ENCODE measurements at places on chromosomes 3 and 15. TPM values are rescaled to one million over a fixed set of nuclear protein-coding genes. Genes with fewer than 3 reads are reported as not detected.

GRCh38 chr3:16145176-16145575, 29.3 kb upstream of the GALNT15 start:
- DNase-seq: no peak

DNA sequence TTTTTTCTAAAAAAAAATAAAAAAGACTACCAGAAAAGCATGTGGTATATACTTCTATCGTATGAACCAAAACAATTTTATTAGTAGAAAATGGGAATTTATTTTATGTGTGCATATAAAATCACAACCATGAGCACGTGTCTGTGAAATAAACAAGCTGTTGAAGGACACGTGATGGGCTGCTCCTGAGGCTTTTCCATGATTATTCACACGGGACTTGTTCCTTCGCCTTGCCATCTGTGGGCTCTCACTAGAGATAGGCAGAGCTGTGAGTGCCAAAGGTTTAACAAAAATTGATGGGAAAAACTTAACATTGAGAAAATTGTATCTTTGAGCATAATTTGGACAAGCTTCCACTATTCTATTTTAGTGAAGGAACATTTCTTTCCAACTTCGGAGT, 12.4 kb upstream of the ETV5 start:
- DNase-seq: no peak

DNA sequence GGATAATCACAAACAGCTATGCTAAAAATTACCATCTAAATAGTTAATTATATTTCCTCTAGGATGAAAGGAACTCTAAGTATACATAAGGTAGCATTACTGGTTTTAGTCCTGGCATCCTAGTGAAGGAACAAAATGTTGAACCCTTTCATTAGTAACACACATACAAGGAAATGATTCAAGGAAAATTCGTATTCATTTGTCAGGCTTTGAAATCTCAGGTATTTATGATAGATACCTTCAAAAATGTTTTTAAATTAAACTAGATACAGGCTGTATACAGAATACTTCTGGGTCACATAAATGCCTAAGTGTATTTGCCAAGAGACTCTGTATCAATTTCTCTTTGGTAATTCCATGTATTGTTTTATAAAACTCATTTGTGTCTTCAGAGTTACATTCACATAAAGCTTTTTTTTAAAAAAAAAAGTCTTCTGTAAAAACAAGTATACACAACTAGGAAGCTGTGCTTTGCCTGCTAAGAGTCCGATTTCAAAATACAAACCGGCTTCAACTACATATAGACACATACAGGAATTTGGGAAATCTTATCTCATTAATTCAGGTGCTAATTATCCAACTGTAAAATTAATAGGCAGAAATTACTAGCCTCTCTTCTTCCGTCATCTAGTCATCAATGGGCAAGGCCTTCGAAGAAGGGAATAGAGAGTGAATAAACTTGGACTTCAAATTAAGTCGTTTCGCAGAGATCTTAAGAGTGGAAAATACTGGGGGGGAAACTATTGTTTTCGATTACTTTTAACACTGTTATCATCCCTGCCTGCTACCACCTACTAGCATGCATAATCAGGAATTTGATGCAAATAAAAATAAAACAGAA, 1.3 kb downstream of the SECISBP2L start:
- no peak for DNase-seq

- DNase-seq: no peak
Observed at GRCh38 chr15:64842986-64843561, 1.4 kb downstream of the PLEKHO2 start.

- no peak for DNase-seq
Observed at GRCh38 chr15:67186226-67186649, 68.2 kb downstream of the AAGAB start.

- no peak for DNase-seq
Observed at GRCh38 chr3:41011854-41012253, 187.5 kb upstream of the CTNNB1 start.

DNA sequence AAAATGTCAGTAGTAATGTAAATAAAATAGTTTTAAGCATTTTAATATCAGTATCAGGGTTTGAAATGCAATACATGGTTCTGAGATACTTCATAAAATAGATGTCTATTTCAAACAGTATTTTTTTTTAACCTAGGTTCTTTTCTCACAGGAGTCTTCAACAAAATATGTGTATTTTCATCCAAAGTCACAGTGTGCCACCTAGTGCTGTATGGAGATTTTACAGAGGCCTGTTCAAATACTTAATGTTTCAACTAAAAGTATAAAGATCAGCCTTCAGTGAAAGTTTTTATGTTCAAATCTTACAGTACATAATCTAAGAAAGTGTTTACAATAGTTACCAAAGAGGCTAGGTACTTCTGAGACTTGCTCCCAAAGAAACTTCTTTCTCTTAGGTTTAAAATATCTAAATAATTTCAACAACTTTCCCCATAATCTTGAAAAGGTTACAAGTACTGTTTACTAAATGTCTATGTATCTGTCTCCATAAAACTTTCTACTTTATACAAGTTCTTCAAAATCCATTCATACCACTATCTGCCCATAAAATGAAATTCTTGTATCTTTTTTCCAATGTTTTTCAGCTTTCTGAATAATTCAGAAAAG, 38.3 kb downstream of the SCAPER start:
- peak; percentile 9 for DNase-seq

- DNase-seq: peak; percentile 28
Observed at GRCh38 chr15:51380999-51381806, 39.7 kb downstream of the GLDN start.

- DNase-seq: peak; percentile 18
Observed at GRCh38 chr3:5096336-5097008, 25.6 kb upstream of the ARL8B start.

GRCh38 chr15:93803421-93804152, 427.8 kb upstream of the MCTP2 start:
- DNase-seq: no peak

- DNase-seq: no peak
Observed at GRCh38 chr3:42683875-42684598, 1.3 kb upstream of the KLHL40 start.

- no peak for DNase-seq
Observed at GRCh38 chr15:44137750-44138149, 57.3 kb downstream of the FRMD5 start.

DNA sequence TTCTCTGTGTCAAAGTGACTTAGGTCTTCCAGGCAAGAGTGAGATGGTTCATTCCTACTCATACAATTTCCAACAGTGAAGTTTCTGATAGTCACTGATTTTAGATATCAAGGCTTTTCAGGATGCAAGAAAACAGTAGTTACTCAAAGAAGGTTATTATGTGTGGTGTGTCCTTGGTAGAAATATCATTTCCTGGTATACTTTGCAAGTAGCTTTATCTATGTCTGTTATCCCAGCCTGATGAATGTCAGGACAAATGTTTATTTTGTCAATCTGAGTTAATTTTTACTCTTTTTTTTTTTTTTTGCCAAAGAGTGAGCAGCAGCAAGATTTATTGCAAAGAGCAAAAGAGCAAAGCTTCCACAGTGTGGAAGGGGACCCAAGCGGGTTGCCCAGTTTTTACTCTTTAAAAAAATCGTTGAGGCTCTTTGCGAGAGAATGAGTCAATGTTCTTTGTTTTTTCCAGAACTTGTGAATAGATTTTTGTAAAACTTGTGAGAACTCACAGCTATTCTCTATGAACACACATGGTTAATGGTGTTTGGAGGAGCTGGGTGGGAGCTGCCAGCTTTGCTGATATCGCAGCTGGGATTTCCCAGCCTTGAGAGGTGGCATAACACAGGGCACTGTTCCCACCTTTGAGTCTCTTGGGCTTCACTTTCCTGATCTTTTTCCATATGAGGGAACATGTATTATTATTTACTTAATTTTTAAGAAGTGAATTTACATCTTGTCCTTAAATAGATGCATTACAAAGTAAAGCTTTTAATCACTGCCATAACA, 51.9 kb downstream of the SV2B start:
- DNase-seq: no peak

The ONECUT1 gene
- total RNA-seq: 3.6 TPM

The DTWD1 gene
- 29.8 TPM for total RNA-seq
